CD4-positive, alpha-beta memory T cell (primary cell): ENCODE measurements at places on chromosomes 12 and 14. TPM values are rescaled to one million over a fixed set of nuclear protein-coding genes. Genes with fewer than 3 reads are reported as not detected.

The STAT6 gene
- 399 TPM for total RNA-seq

The ITGB7 gene
- 397 TPM for total RNA-seq

The RASSF3 gene
- 159 TPM for total RNA-seq

The BCAT1 gene
- total RNA-seq: 2.5 TPM

The SERPINA6 gene
- total RNA-seq: not detected

The TMEM119 gene
- 0.30 TPM for total RNA-seq

The APOLD1 gene
- 4.3 TPM for total RNA-seq

The PLCZ1 gene
- total RNA-seq: not detected

The NYNRIN gene
- 0.32 TPM for total RNA-seq

The NFATC4 gene
- not detected for total RNA-seq

The SYNE3 gene
- 47.7 TPM for total RNA-seq

The ZC3H14 gene
- total RNA-seq: 51.8 TPM

The ARMH4 gene
- not detected for total RNA-seq

The NOVA1 gene
- not detected for total RNA-seq

The KERA gene
- not detected for total RNA-seq

The CYP46A1 gene
- 0.15 TPM for total RNA-seq

The IFNG-AS1 gene
- total RNA-seq: 14.5 TPM

The KRT73 gene
- total RNA-seq: 6.0 TPM

The SMOC1 gene
- total RNA-seq: not detected

The TAS2R9 gene
- total RNA-seq: not detected

The NFE2 gene
- total RNA-seq: not detected

The ASCL1 gene
- total RNA-seq: not detected

The SLC15A4 gene
- total RNA-seq: 14.6 TPM

The PLEKHG7 gene
- not detected for total RNA-seq

The TAS2R46 gene
- total RNA-seq: 1.1 TPM
